Stimulated activated CD4-positive, alpha-beta T cell treated with anti-CD3 and anti-CD28 coated beads, Interleukin-12 subunit alpha, Interleukin-12 subunit beta, amount 100 ng/mL, for 24 hours (primary cell): ENCODE measurements at places on chromosomes 1 and 21.

DNA sequence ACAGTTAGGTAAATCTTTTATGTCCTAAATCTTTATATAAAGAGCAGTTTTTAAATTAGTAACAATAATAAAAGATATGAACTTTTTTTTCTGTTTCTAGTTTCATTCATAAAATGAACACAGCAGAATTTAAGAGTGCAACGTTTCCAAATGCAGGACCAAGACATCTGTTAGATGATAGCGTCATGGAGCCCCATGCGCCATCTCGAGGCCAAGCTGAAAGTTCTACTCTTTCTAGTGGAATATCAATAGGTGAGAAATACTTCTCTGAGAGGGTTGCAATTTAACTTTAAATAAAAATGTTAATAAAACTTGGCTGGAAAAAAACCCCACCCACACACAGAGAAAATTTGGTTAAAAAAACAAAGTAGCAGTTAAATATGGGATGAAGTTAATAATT, 15.0 kb upstream of the ANGPTL1 start:
- no peak for DNase-seq

- no peak for DNase-seq
These were observed 2.4 kb downstream of the PAQR7 start for GRCh38 chr1:25873120-25873519.

DNA sequence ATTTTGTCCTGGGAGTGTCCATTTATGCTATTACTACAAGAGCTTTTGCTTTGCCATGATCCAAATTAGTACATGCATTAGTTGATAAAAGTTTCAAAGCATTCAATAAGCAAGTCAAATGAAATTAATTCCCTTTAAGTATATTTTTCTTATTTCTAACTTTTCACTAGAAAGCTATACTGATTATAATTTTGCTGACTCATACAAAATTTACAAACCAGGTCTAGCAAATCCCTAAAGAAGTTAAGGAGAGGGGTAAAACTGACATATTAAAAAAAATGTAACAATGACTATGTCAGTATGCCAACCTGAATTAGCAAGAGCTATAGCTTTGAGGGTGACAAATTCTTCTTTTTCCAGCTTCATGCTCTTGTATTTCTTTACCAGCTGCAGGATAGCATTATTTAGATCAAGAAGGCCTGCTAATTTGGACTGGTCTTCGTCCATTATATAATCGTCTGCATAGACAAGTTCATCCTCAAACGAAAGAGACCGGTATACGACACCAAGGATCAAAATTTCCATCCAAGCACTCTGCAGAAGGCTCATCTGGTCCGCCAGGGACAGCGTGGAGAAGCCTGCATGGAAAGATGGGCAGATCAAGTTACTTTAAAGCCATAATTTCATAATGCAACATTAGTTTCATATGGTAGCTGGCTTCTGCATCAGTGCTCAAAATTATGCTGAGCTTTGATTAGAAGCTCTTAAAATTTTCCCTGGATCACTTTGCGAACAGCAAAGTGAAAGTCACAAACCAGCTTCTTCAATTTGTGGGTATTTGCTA, 95.8 kb upstream of the USH2A start:
- no peak for DNase-seq

- no peak for DNase-seq
These were observed 2.7 kb upstream of the PTPN22 start for GRCh38 chr1:113874012-113874879.

DNA sequence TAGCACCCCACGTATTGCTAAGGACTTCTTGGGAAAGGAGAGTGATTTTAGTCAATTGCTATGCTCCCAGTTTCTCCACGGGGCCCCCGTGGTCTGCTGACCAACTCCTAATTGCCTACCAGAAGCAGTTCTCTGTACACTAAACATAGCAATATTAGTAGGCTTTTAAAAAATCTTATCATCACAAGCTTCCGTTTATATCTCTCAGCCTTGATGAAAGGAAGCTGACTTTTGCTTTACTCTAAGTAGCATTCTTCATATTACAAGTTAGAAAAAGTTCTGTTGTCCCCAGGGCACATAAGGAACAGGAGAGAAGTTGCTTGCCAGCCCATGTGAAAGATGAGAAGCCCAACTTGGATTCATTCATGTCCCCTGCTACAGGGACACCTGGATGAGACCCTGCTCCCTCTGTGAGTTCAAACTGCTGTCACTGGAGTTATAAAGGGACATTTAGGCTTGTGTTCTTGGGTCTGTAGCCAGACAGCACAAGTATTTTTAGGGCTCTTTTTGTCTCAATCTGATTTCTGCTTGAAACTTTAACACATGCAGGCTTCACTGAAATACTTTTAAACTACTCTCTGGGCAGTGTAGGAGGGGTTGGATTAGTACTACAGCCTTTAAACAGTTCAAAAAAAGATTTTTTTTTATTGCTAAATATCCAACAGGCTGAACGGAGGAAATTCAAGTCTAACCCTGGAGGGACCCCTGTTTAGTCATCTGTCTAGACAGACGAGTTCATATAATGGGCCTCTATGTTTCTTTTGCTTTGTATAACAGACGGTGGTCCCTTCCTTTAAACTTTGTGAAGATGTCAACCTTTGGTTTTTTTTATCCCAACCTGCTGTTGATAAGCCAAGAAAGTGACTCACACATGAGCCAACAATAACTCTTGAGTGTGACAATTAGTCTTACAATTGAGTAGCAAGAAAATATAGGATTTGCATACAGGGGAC, 29.5 kb downstream of the TGFB2 start:
- DNase-seq, result no peak

DNA sequence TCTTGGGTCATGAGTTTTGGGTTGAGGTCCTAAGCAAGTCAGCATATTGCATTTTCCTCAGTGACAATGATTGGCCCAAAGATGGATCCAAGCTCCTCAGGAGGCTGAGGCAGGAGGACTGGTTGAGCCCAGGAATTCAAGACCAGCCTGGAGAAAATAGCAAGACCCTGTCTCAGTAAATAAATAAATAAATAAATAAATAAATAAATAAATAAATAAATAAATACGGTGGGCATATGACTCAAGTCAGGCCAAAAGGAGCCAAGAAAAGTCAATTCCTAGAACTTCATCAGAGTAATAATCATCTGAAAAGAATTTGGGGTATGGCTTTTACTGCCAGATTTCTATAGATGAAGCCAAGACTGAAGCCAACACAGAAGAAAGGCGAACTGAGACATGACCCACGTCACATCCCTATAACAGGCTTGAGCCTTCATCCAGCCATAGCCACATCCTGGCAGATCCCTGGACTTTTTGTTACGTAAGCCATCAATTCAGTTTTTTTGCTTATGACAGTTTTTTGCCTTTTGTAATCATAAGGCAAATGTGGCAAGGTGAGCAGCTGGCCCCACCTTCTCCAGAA, 88.5 kb upstream of the NFASC start:
- no peak for DNase-seq

GRCh38 chr1:85326336-85326735, 49.9 kb upstream of the BCL10 start:
- DNase-seq, result no peak

DNA sequence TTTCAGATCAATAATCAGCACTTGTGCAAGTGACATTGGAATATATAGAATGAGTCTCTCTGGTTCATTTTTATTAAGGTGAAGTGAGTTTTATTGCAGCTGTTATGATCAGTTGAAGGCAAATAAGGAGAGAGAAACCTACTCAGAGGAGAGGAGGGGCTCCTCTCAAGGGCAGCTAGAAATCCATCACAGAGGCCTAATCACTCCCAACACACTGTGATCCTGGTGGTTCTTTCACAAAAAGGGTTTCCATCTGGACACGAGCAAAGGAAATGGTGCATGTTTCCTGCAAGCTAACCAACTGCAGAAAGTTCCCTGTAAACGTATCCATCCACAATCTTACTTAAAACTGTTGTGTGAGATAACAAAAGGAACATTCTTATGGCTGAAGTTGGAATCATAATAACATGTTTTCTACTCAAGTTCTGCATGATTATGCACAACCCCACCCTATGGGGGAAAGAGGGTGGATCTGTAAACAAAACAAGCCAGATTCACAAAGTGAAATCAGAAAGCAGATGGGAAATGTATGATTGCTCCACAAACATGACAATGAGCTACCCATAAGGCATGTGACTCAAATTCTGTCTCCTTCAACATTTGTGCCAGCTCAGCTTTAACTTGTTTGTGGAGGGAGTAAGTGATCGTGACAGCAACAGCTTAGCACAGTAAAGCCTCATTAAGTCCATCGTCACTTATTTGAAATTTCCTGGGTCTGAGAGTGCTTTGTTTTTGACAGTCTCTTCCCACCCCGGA, 141.2 kb upstream of the ST6GALNAC5 start:
- DNase-seq, result no peak

DNA sequence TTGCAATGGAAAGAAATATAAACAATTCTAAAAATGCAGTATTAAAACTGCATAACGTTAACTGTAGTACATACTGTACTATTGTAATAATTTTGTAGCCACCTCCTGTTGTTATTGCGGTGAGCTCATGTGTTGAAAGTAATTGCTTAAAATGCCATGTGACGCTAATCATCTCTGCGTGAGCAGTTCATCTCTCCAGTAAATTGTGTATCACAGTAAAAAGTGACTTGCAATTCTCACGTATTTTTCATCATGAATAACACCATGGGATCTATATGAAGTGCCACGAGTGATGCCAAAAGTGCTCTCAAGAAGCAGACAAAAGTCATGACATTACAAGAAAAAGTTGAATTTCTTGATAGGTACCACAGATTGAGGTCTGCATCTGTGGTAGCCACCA, 82.4 kb upstream of the CYYR1 start:
- DNase-seq, result no peak

DNA sequence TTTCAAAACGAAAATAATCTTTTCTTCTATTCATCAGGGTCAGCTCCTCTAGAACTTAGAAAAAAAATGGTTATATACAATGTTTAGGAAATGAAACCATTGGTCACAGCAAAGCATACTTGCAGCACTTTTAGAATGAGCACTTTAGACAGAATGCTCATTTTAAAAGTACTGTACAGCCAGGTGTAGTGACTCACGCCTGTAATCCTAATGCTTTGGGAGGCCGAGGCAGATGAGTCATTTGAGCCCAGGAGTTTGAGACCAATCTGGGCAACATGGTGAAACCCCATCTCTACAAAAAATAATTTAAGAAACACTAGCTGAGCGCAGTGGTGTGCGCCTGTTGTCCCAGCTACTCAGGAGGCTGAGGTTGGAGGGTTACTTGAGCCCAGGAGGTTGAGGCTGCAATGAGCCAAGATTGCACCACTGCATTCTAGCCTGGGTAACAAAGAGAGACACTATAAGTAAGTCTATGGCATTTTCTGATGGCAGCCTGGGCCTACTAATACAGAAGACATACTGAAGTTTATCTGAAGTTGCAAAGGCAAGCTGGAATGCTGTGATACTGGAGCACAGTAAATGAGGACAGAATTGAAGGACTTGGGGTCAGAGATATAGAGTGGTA, 48.9 kb upstream of the ZNF326 start:
- no peak for DNase-seq

GRCh38 chr1:145871994-145872924, 13.4 kb upstream of the PIAS3 start:
- peak; percentile 30 for DNase-seq

DNA sequence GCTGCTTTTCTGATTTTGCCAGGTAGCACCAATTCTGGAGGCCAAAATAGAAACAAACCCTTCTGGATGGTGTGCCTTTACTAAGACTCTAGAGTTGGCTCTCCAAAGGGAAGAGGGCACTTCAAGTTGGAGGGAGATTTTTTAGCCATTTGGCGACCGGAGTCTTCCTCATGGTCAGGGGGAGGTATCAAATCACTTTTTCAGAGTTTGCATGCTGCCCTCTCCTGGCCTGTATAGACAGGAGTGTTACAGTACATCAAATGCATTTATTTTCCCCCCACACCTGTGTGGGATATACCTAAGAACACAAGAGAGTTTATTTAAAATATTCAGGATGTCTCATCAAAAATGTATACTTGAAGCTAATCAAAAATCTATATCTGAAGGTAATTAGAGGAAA, 3.2 kb downstream of the GREM2 start:
- no peak for DNase-seq

DNA sequence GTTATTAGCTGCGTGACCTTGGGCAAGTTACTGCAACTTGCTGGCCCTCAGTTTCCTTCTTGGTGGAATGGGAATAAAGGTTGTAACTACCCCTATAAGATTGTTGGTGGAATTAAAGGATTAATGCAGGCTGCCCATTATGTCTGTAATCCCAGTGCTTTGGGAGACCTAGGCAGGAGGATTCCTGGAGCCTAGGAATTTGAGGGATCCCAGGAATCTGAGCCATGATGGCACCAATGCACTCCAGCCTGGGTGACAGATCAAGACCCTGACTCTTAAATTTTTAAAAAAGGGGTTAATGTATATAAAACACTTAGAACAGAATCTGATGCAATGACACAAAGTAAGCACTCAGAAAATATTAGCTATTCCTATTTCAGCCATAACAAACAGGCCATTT, 67.3 kb downstream of the PTGER3 start:
- no peak for DNase-seq

GRCh38 chr1:228527596-228527995, 40.4 kb downstream of the RNF187 start:
- DNase-seq, result no peak

DNA sequence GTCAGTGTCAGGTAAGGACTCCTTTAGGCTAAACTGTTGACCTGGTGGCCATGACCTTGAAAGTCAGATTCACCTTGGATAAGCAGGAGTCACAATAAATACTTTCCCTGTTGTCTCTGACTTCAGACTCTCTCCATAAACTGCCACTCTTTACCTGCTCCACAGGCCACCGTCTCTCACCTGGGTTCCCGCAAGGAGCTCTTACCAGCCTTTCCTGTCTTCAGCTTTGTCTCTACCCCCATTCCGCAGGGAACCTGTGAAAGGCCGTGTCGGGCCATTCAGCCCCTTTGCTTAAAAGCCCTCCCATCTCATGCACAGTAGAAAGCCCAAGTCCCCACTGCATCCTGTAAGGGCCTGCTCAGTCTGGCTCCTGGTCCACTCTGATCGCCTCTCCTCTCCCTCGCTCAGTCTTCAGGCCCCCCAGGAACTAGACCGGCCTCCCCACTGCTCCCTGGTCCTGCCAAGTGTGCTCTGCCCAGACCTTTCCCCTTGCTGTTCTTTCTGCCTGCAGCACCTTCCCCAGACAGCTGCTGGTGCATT, 79.5 kb downstream of the ACTL8 start:
- DNase-seq, result no peak

DNA sequence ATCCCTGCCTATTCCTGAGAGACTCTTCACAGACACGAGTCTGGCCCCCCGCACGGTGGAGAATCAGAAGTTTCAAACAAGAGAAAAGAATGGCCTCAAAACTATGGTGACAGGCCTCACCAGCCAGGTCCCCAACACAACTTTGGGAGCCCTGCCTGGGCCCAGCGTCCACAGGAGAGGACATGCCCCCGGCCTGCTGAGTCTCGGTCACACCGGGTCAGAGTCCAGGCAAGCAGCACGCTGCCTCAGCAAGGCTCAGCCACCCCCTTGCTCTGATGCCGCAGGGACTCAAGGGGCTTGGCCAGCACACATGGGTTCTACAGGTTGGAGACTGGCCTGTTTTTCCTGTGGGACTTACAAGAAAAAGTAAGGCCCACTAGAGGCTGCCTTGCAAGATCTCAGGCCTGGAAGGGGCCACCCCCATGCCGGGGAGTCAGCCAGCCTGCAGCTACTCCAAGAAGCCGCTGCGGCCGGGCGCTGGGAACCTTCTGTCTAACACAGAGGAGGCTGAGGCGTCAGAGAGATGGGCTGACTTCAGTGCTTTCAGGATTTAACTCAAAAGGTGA, 116.8 kb downstream of the NPHP4 start:
- DNase-seq, result no peak
